ENCODE measurements at places on chromosomes 4 and X. TPM values are rescaled to one million over a fixed set of nuclear protein-coding genes. Genes with fewer than 3 reads are reported as not detected.

Gene VSIG4
- 131 TPM for total RNA-seq

DNA sequence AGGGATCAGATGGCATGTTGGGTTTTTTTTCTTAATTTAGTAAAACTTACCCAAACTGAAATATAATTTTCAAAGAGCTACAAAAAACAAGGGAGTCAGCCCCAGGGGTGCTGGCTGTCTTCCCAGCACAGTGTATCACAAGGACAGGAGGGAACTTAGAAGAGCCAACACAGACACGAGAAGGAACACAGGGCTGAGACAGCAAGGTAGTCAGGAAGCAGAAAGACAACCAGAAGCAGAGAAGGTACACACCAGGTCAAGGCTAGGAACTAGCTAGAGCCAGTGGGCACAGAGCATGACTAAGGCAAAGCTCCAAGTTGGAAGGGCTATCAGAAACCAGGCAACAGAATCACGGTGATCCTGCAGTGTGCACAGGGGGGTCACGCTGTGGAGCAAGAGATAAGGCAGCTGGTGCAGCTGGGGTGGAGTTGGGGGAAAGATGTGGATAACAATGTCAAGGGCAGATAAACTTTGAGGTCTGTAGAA lies 168.7 kb downstream of the NR3C2 start:
- H3K4me3 ChIP-seq: no peak overlapping the region
- H3K27ac ChIP-seq: no peak overlapping the region
- no peaks in the 10 kb centered on the region for H3K4me1 ChIP-seq
- H3K27me3 ChIP-seq: no peaks in the 10 kb centered on the region
- no peak for DNase-seq

DNA sequence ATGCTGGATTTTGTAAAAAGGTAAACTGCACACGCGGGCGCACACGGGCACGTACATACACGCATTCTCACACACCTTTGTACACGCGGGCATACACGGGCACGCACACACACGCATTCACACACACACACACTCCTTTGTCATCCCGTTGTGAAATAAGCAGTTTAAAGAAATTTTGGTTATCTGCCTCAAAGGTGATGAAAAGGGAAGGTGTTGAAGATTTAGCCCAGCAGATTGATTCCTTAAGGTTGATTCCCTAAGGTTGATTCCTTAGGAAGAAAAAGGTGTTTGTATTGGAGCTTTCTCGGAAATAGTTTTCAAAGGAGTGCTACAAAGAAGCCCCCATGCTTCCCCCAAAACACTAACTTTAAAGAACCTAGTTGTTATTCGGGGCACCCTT lies 693 bp downstream of the ATP10D start:
- peak overlapping the region; percentile 40 for H3K4me3 ChIP-seq
- peak overlapping the region; percentile 95 for H3K27ac ChIP-seq
- no peaks in the 10 kb centered on the region for H3K36me3 ChIP-seq
- no peaks in the 10 kb centered on the region for H3K27me3 ChIP-seq
- no peak for DNase-seq

- H3K36me3 ChIP-seq: no peaks in the 10 kb centered on the region
- H3K4me1 ChIP-seq: peaks cover 26% of the 10 kb centered on the region
- DNase-seq: no peak
- H3K4me3 ChIP-seq: no peak overlapping the region
Observed at GRCh38 chr4:88286897-88287296, 2.5 kb upstream of the PPM1K start.

DNA sequence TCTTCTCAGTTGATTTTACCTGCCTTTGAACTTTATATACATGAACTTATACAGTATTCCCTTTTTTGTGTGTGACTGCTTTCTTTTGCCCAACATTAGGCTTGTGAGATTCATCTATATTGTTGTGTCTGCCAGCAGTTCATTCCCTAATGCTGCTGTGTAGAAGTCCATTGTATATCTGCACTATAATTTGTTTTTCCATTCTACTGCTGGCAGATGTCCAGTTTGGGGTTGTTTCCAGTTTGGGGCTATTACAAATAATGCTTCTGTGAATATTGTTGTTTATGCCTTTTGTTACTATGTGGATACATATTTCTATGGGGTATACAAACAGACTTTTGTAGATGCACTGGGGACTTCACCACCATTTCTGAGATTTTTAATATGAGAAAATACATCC lies 268.4 kb downstream of the DCTD start:
- H3K27me3 ChIP-seq: no peaks in the 10 kb centered on the region
- peak; percentile 61 for DNase-seq
- H3K4me1 ChIP-seq: no peaks in the 10 kb centered on the region
- no peak overlapping the region for H3K4me3 ChIP-seq

- DNase-seq: no peak
- no peaks in the 10 kb centered on the region for H3K36me3 ChIP-seq
- H3K4me3 ChIP-seq: no peak overlapping the region
Observed at GRCh38 chr4:81754169-81754568, 282.5 kb upstream of the RASGEF1B start.
